ENCODE measurements at places on chromosomes 7 and 10. TPM values are rescaled to one million over a fixed set of nuclear protein-coding genes. Genes with fewer than 3 reads are reported as not detected.

The MLXIPL gene
- not detected for total RNA-seq

The PCLO gene
- 48.5 TPM for total RNA-seq

The CAPZA2 gene
- 214 TPM for total RNA-seq

The TMEM196 gene
- total RNA-seq, result 10.1 TPM

The OR2A5 gene
- total RNA-seq, result not detected

The LRRN3 gene
- total RNA-seq, result 187 TPM

The NKX1-2 gene
- 0.47 TPM for total RNA-seq

The NKX2-3 gene
- not detected for total RNA-seq

The ERVW-1 gene
- not detected for total RNA-seq

The TDRD1 gene
- total RNA-seq, result under 0.01 TPM
